ENCODE measurements at places on chromosomes 3 and 15. TPM values are rescaled to one million over a fixed set of nuclear protein-coding genes. Genes with fewer than 3 reads are reported as not detected.

Gene SERPINI2
- total RNA-seq = not detected

Gene GOLGA8J
- total RNA-seq = 0.20 TPM

Gene TXNRD3
- 0.97 TPM for total RNA-seq

Gene GLDN
- not detected for total RNA-seq

Gene CIDEC
- total RNA-seq = not detected
